ENCODE measurements at places on chromosomes 7 and 10. TPM values are rescaled to one million over a fixed set of nuclear protein-coding genes. Genes with fewer than 3 reads are reported as not detected.
A peak's percentile ranks its signal among the peaks of the same experiment; 100 is the strongest.

DNA sequence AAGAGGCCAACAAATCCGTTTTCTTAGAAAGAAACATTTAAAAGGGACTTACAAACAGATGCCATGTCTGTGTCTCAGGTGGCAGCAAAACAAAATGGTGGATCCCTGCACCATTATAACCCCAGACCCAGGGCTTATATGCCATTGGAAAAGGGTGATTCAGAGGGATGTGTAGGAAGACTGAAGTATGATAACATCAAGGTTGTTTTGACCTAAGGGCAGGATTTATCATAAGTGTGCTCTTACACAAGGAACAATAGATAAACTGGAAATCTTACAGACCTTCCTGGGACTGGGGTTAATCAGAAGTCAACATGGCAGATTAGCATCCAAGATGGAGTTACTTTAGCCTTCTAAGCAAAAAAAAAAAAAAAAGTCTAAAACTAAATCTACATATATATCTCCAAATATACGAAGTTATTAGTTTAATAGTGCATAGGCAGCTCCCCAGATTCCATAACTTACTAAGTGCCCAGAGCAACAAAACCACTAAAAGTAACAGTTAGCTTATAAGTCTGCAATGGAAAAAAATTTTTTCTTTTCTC is 34.3 kb upstream of the WNT16 start:
- no peak for DNase-seq

OR2A12 gene
- polyA plus RNA-seq: not detected

- DNase-seq: no peak
Observed at GRCh38 chr10:100442548-100442947, 20.3 kb upstream of the WNT8B start.

- no peak for DNase-seq
Observed at GRCh38 chr7:96316949-96317348, 4.9 kb downstream of the SLC25A13 start.

- DNase-seq: peak; percentile 95
Observed at GRCh38 chr7:47571331-47572093, 10.4 kb downstream of the TNS3 start.

GRCh38 chr7:51521054-51521453 is 204.4 kb upstream of the COBL start:
- no peak for DNase-seq

All from IMR-90 (cell line).